ENCODE measurements at places on chromosomes 5 and 9.

GRCh38 chr5:133942614-133943474, 25.6 kb downstream of the C5orf15 start:
- no peak overlapping the region for H3K4me3 ChIP-seq
- H3K27ac ChIP-seq: no peak overlapping the region
- H3K36me3 ChIP-seq: no peaks in the 10 kb centered on the region
- DNase-seq: no peak
- no peaks in the 10 kb centered on the region for H3K27me3 ChIP-seq
- H3K4me1 ChIP-seq: peaks cover 17% of the 10 kb centered on the region

GRCh38 chr5:75335952-75336614, 937 bp upstream of the HMGCR start:
- peaks cover 26% of the 10 kb centered on the region for H3K4me1 ChIP-seq
- H3K27ac ChIP-seq: no peak overlapping the region
- no peak for DNase-seq
- no peak overlapping the region for H3K4me3 ChIP-seq
- H3K36me3 ChIP-seq: peaks cover 11% of the 10 kb centered on the region

DNA sequence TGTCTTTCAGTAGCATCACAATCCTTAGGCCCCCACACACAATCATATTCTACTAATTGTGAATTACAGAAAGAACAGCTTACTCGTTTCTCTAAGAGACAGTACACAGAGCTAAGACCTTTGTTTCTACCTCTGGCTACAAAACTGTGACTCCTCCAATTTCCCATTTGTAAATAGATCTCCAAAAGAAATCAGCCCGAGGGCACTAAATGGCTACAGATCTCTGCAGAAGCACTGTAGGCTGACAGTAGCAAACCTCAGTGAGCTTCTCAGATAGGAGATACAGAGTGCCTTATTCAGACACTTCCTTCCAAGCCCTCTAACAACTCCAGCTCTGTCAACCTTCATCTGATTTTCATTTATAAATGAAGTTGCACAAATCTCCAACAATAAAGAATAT, 51.0 kb downstream of the EFNA5 start:
- H3K4me1 ChIP-seq: peaks cover 45% of the 10 kb centered on the region
- DNase-seq: no peak
- H3K27ac ChIP-seq: peak overlapping the region; percentile 64
- no peak overlapping the region for H3K4me3 ChIP-seq
- H3K36me3 ChIP-seq: no peaks in the 10 kb centered on the region

DNA sequence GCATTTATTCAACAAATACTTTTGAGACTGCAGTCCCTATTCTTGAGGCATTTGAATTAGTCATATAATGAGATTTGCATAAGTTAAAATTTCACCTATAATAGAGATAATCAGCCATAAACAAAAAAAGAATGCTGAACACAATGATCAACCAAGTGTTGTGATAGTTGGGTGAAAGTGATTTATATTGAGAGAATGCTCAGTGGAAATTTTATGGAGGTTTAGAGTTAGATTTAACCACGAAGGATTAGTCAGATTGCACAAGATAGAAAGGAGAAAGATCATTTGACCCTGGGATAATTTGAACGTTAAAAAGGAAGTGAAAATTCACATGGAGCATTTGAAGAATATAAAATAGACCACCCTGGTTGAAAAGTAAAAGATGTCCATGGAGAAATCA, 356.2 kb downstream of the NPR3 start:
- no peaks in the 10 kb centered on the region for H3K36me3 ChIP-seq
- no peaks in the 10 kb centered on the region for H3K27me3 ChIP-seq
- H3K4me1 ChIP-seq: no peaks in the 10 kb centered on the region
- H3K4me3 ChIP-seq: no peak overlapping the region
- no peak for DNase-seq

DNA sequence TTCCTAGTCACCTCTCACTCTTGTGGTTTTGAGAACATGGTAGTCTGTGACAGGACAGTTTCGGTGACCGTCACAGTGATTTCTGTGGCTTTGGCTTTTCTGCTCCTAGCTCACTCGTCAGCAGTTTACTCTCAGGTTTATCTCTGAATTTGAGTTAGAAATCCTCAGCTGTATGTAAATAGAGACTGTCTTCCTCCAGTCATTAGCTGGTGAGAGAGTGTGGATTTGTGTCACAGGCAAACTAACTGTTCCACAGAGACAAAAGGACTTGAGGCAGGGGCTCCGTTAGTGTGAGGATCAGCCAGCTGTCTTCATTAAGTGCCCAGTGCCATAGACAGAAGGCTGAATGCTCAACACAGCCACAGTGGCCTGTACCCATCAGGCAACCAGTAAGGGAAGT, 131.4 kb downstream of the CD180 start:
- H3K4me1 ChIP-seq: peaks cover 32% of the 10 kb centered on the region
- H3K36me3 ChIP-seq: no peaks in the 10 kb centered on the region
- no peak overlapping the region for H3K27ac ChIP-seq
- no peak overlapping the region for H3K4me3 ChIP-seq
- no peaks in the 10 kb centered on the region for H3K27me3 ChIP-seq

- peak; percentile 25 for DNase-seq
- H3K4me1 ChIP-seq: peaks cover 54% of the 10 kb centered on the region
- H3K27ac ChIP-seq: no peak overlapping the region
- peak overlapping the region; percentile 82 for H3K4me3 ChIP-seq
- H3K36me3 ChIP-seq: no peaks in the 10 kb centered on the region
Observed at GRCh38 chr9:96618209-96619123, 1.2 kb downstream of the CDC14B start.

DNA sequence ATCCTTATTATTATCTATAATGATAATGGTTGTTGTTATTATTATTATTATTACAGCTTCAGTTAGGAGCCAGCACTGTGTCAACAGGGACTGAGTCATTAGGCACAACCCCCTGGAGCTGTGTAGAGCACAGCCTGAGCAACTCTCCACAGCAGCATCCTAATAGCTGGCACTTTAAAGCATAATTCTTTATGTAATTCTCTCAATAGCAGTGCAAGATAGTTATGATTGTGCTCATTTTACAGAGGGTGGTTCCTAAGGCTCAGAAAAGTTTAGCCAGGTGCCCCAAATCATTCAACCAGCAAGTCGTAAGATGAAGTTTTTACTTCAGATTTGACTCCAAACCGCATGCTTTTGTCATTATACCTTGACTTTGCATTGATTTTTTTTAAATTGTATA, 390.3 kb downstream of the ANXA1 start:
- no peak overlapping the region for H3K27ac ChIP-seq
- DNase-seq: no peak
- H3K27me3 ChIP-seq: no peaks in the 10 kb centered on the region
- H3K36me3 ChIP-seq: no peaks in the 10 kb centered on the region

GRCh38 chr5:149317281-149318048, 27.8 kb upstream of the GRPEL2 start:
- no peak for DNase-seq
- H3K27me3 ChIP-seq: no peaks in the 10 kb centered on the region
- no peak overlapping the region for H3K27ac ChIP-seq

DNA sequence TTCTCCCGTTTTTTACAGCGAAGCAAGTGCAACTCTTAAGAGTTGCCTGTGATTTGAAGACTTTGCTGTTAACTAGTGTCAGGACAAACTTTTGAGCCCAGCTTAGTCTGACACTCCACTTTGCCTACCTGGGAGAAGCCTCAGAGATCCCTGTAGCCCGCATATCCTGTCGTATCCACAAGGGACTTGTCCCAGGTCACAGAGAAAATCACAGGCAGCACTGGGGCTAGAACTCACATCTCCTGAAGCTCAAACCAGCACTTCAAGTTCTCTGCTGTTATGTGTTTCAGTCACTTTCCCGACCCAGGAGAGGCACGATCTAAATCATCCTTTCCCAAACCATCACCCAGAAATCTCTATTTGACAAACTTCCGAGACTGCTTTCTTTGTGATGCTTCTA, 584.5 kb downstream of the ACTL7B start:
- DNase-seq: no peak
- no peaks in the 10 kb centered on the region for H3K27me3 ChIP-seq
- peak overlapping the region; percentile 84 for H3K27ac ChIP-seq
- no peaks in the 10 kb centered on the region for H3K36me3 ChIP-seq
- peaks cover 27% of the 10 kb centered on the region for H3K4me1 ChIP-seq
